Endothelial cell (in vitro differentiated cells): ENCODE measurements at places on chromosomes 2 and 18.

DNA sequence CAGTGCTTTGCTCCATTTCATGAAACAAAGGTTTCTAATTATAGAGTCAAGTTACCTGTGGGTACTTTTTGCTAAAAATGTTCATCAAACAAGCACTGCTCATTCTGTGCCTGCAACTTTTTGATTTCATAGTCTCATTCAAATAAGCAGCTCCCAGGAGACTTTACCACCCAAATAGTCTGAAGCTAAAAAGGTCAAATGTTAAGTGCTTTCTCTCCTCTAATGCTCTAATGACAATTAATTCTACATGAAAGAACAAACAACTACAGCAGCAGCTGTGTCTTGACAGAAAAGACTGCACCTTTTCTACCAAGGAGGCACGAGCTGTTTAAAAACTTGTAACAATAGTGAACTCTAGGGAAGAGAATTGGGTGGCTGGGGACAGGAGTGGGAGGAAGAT lies 65.3 kb downstream of the CCDC93 start:
- no peak for DNase-seq

DNA sequence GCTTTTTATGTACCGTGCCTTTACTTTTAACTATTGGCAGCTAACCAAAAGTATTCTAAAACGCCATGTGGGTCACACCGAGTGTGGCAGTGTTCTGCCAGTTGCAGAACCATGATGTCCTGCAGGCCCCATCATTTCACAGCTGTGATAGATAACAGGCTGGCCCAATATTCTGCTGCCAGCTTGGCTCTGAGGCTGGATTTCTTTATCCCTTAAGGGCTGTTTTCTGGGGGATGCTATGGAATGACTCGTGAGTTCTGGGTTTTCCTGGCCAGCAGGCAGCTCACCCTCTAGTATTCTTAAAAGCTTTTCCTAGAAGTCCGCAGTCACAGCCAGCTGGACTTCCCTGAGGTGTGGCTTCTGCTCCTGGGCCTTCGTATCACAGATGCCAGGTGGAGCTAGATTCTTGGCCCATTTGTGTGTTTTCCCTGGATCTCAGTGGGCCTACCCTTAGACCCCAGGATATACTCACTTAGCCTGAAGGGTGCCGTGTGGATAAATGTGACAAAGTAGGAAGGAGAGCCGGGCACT lies 41.0 kb downstream of the FHOD3 start:
- no peak for DNase-seq

DNA sequence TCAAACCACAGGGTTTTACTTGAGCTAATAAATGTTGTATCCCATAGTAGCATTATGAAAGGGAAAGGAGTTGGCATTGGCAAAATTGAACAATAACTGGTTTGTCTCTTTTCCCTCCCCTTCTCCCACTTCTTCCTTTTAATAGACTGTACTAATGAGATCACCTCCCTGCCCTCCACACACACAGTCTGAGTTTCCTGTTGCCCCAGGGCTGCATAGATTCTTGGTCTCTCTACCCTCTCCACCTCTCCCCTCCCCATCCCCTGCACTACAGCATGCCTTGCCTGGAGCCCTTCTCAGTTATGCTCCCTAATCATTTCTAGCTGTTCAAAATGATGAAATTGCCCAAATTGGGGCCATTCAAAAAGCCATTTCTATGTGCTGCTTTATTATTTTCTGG lies 37.2 kb upstream of the NEMP2 start:
- DNase-seq = no peak

- DNase-seq = no peak
These were observed 7.5 kb upstream of the BCL11A start for GRCh38 chr2:60560734-60561644.

DNA sequence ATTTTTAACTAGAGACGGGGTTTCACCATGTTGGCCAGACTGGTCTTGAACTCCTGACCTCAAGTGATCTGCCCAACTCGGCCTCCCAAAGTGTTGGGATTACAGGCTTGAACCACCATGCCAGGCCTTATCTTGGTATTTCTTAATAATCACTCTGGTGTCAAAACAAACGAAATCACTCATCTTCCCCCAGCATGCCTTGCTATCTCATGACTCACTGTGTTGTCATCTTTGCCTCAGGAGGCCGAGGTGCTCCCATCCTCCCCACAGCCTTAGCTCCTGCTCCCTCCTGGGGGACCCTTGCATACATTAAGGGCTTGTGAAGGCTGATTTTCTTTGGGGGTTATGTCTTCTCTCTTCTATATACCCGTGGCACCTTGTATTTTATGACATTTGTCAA lies 250.1 kb upstream of the DPP10 start:
- DNase-seq = no peak

DNA sequence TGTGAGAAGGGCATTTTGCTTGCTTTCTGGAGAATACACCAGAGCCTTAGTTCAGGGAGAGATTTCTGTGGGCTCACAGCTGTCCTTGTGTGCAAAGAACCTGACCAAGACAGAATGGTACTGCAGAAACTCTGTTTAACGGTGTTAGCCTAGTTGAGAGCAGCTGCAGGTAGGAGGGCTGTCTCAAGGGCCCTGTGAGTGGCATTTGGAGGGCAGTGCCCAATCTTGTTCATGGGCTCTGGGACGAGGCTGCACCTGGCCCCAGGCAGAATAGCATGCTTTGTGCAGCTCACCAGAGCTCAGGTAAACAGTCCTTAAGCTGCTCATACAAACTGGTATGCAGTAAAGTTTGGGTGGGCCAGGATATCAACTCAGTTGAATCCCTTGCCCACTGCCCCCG lies 16.9 kb upstream of the RGPD4 start:
- no peak for DNase-seq

DNA sequence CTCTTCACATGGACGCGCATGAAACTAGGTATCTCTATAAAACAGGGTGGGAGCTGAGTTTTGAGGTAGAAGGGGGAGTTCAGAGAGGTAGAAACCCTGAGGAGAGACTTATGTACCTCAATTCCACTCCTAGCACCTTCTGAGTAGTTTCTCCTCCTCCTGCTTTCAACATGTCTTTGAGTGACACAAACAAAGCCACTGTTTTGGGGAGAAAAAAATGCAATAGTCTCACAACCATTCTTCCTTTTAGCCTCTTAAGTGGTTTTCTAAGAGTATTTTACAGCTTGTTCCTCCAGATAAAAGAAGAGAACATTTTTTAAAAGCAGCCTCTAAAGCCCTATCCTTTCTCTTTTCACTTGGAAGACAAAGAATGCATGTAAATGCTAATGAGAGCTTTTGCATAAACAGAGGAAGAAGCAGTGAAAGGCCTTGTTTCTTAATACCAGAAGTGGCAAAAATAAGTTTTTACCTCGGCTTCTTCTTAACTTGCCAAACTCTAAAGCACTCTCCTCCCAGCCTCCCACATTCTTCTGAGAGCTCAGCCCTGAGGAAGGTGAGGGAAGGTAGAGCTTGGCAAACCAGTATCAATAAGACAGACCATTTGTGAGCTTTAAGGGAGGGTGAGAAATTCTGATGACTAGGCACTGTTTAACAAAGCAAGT lies 1304.4 kb upstream of the ACVR2A start:
- DNase-seq = no peak

DNA sequence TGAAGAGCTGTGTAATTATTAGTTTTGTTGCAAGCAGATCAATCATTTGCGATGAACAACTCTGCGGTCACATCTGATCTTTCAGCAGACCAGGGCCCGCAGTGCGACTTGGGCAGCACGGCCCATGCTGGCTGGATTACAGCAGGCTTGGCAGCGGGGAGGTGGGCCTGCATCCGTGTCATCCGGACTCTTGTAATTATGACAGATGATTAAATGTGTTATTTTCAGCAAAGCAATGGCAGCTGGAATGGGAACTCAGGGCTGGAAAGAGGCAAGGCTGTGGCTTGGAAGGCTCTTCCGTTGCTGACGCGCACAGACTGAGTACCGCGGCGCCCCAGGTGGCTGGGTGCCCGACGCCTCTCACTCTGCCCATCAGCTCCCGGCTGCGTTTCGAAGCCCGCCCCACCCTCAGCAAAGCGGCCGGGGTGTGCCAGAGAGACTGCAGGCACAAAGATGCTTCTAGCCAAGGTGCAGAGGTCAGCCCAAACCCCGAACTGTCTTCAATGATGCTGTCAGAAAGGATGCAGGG lies 397.4 kb upstream of the SALL3 start:
- no peak for DNase-seq

DNA sequence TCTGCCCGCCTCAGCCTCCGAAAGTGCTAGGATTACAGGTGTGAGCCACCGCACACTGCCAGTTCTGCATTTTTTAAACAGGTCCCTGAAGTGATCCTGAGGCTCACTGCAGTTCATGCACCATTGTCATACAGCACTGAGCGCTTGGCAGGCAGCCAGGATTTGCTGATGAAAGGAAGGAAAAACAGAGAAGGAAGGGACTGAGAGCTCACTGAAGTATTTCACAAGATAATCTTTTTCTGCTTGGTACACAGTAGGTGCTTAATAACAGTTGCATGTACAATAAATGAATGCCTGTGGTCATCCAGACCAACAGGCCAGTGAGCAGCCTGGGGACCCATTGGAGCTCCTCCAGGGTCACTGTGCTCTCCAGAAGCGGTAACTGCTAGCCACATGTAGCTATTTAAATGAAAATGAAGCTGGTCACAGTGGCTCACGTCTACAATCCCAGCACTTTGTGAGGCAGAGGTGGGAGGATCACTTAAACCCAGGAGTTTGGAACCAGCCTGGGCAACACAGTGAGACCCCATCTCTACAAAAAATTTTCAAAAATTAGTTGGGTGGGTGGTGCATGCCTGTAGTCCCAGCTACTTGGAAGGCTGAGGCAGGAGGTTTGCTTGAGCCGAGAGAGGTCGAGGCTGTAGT lies 33.1 kb upstream of the SMAD7 start:
- DNase-seq = no peak

GRCh38 chr2:28612131-28612812 lies 116.4 kb downstream of the PLB1 start:
- DNase-seq = no peak

- no peak for DNase-seq
These were observed 7.1 kb downstream of the ZNF407 start for GRCh38 chr18:74604774-74605173.

GRCh38 chr2:20168048-20168726 lies 56.7 kb downstream of the SDC1 start:
- no peak for DNase-seq

DNA sequence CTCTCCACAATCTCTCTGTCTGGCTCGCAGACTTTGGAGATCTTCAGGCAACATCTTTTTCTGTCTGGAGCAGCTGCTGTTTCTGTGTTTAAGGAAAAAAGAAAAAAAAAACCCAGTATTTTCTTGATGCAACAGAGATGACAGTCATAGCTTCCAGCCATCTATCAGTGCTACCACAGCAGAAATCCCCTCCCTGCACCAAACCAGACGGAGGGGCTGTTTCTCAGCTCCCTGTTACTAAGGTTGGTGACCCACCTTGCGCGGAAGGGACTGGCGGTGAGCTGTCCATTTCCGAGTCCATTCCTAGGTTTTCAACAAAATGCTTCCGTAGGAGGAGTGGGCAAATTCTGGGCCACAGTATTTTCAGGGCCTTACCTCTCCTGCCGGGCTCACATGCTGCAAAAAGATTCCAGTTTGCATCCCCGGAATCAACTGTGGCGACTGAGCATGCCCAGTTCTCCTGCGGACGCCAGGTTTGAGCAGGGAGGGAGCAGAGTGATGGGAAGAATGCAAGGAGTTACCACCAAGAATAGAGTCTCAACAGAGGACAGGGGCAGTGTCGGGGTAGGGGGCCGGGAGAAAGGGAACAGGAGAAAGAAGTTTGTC lies 1.2 kb downstream of the SLC4A10 start:
- DNase-seq = peak; percentile 33
